ENCODE measurements at places on chromosomes 4 and X. TPM values are rescaled to one million over a fixed set of nuclear protein-coding genes. Genes with fewer than 3 reads are reported as not detected.

GRCh38 chrX:87525771-87526229 lies 8.2 kb downstream of the KLHL4 start:
- no peaks in the 10 kb centered on the region for H3K4me1 ChIP-seq
- H3K27ac ChIP-seq = no peak overlapping the region
- DNase-seq = no peak

DNA sequence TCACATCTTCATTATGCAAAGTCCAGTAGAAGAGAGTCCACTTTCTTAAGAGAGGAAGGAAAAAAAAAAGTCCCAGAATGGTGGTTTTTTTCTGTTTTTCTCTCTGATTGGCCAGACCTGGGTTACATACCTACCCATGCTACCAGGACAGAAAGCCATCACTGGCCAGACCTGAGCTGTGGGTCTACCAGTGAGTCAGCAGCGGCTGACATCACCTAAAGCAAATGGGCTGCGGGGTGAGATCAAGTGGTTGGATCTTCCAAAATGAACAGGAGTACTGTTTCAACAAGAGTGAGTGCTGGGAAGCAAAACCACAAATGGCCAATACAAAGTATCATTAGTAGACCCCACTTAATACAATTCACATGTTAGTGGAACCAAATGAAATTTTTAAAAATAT lies 1.6 kb upstream of the NDST3 start:
- H3K4me1 ChIP-seq = no peaks in the 10 kb centered on the region
- DNase-seq = no peak
- no peak overlapping the region for H3K27ac ChIP-seq

- no peaks in the 10 kb centered on the region for H3K27me3 ChIP-seq
- no peak overlapping the region for H3K4me3 ChIP-seq
- DNase-seq = no peak
- H3K36me3 ChIP-seq = no peaks in the 10 kb centered on the region
- H3K4me1 ChIP-seq = no peaks in the 10 kb centered on the region
Observed at GRCh38 chr4:74451214-74451661, 6.3 kb downstream of the AREG start.

- no peaks in the 10 kb centered on the region for H3K27me3 ChIP-seq
- no peaks in the 10 kb centered on the region for H3K36me3 ChIP-seq
- H3K4me3 ChIP-seq = no peak overlapping the region
- no peaks in the 10 kb centered on the region for H3K4me1 ChIP-seq
- no peak overlapping the region for H3K27ac ChIP-seq
Observed at GRCh38 chr4:8878421-8878820, 6.8 kb upstream of the HMX1 start.

DNA sequence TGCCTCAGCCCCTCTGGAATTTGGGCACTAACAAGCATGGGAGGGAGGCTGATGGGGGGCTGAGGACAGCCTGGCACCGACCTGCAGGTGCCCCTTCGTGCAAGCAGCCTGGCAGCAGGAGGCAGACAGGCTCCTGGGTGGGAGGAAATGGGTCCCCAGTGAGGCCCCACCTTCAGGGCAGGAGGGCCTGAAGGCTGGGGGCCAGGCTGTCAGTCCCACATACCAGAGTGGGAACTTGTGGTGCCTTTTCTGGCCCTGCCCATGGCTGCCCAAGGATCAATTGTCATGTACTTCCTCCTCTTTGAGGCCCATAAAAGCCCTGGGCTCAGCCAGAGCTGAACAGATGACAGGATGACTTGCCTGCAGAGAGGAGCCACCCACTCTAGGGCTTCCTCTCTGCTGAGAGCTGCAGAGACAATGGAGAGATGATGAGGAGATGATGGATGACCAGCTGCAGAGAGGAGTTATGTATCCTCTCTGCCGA lies 141.0 kb downstream of the PDHA2 start:
- H3K4me3 ChIP-seq = no peak overlapping the region
- H3K36me3 ChIP-seq = no peaks in the 10 kb centered on the region
- H3K27me3 ChIP-seq = no peaks in the 10 kb centered on the region
- H3K4me1 ChIP-seq = no peaks in the 10 kb centered on the region

Gene KCNIP4
- not detected for total RNA-seq

Gene CLDN22
- not detected for total RNA-seq

Gene EPHA5
- not detected for total RNA-seq

Measured in Peyer's patch (tissue), 4 donors.